ENCODE measurements at places on chromosomes 16 and 17.

DNA sequence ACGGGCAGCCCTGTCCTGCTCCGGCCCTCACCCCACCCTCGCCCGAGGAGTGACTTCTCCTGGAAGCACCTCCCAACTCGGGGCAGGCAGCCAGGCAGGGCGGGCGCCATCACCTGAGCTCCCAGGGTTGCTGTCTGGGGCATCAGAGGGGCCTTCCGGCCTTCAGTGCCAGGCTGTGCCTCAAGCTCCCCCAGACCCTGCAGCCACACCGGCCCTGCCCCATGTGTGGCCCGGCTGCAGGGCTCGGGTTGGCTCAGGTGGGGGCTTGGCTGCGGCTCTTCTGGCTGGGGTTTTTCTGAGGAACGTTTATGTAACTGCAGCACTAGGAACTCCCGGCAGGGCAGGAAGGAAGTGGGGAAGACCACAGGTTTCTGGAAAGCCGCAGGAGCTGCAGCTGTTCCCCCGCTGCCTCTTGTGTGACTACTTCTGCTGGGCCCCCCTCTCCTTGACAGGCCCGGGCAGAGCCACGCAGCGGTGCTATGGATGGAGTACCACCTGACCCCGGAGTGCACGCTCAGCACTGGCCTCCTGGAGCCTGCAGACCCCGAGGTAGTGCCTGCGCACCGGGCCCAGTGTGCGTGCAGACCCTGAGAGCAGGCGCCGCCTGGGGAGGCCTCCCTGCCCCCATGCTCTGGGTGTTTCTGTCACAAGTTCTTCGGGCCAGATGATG is 45.6 kb downstream of the PRMT7 start:
- DNase-seq = peak; percentile 12

DNA sequence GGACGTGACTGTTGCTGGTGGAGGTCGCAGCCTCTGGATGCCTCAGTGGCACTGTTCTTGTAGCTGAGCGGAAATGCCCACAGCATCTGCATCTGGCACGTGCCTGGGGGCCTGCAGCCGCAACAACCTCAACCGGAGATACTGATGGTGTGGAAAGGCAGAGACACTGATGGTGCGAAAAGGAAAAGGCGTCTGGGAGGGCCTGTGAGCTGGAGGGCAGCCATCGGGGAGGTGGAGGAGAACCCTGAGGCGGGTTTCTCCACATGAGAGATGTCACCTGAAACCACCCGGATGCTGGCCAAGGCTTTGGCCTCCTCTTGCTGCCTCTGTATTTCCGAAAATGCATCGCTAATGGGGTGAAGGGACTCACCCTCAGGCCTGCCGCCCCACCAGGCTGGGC is 284.8 kb upstream of the WSB1 start:
- DNase-seq = no peak

DNA sequence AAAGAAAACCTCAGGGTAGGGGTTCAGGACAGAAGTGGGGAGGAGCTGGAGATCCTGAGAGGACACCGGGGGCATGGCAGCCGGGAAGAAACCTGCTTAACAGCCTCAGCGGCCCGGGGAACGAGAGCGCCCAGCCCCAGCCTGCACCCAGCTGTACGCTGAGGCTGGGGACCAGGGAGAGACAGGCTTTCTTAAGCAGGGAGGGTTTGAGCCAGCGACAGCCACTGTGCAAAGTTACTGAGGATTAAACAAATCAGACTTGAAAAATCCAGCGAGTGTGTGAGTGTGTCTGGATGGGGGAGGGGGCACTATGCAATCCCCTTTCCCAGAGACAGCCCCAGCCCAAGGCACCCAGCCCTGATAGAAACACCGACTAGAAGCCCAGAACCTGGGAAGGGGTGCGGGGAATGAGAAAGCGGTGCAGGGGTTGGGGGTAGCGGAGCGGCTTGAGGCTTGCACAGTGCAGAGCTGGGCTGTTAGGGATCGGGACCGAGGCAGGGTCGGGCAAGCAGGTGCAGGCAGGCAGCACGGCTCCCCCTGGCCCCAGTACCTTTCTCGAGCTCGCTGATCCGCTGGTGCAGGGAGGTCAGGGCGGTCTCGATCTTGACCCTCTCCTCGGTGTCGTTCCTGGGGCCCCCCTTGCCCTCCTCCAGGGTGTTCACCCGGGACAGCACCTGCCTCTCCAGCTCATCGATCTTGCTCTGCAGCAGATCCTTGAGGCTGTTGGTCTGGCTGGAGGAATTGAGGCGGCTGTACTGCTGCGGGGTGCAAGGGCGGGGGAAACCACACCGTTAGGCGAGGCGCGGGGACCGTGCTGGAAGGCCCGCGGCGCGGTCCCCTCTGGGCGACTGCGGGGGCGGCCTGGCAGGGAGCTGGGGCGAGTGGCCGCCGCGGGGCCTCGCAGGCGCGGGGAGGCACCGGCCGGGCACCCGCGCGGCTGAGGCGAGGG is 1.2 kb downstream of the NPTX1 start:
- no peak for DNase-seq

DNA sequence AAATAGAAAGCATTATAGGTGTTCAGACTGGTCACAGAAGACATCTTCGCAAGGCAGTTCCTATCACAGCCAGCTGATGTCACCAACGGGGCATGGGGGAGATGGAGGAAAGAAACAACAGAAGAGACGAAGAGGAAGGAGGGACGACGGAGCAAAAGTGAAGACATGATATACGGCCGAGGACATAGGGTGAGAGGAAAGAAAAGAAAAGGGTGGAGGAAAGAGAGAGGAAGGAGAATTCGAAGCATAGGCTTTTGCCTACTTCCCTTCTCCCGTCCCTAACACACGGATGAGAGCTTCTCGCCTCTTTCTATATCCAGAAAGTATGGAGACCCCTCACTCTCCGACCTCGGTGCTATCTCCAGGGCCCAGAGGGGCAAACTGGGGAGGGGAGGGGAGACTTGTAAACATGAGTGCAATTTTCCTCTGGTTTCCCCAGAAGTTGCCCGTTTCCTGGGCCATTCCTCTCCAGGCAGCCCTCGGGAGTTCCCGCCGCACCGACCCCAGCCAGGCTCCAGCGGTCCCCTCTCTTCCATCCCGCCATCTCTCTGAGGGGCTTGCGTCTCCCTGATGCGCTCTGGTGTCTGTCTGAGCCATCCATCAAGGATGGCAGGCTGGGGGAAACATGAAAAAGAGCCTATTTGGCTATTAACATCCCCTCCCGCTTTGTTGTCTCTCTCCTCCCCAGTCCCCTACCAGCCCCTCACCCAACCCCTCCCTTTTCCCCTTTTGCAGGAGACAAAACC is 26.0 kb downstream of the COPZ2 start:
- peak; percentile 31 for DNase-seq

DNA sequence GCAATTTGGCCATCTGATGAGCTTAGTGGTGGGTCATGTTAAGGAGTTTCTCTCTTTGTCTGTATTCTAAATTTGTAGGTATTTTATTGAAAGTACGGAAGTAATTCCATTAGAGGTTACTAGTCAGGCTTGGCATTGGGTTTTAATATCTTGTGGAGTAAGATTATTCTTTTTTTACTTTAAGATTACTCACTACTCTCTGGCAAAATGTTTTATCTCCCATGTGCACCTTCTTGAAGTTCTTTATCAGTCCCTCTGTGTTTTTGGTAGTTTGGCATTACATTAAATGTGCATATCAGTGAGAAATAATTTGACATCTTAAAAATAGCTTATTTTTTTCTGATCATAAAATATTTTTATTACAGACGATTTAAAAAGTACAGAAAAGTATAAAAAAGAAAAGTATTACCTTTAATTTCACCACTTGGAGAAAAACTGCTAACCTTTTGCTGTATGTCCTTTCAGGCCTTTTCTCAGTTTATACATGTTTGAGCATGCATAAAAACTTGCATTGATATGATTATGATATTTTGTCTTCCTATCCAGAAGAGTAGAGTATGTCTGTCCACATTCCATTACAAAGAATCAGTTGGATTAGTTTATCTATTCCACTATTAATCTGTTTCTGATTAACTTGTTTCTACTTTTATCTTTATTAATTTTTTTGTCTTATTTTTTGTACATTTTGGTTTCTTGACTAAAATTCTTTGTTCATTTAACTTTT is 198.3 kb downstream of the SPECC1 start:
- no peak for DNase-seq

DNA sequence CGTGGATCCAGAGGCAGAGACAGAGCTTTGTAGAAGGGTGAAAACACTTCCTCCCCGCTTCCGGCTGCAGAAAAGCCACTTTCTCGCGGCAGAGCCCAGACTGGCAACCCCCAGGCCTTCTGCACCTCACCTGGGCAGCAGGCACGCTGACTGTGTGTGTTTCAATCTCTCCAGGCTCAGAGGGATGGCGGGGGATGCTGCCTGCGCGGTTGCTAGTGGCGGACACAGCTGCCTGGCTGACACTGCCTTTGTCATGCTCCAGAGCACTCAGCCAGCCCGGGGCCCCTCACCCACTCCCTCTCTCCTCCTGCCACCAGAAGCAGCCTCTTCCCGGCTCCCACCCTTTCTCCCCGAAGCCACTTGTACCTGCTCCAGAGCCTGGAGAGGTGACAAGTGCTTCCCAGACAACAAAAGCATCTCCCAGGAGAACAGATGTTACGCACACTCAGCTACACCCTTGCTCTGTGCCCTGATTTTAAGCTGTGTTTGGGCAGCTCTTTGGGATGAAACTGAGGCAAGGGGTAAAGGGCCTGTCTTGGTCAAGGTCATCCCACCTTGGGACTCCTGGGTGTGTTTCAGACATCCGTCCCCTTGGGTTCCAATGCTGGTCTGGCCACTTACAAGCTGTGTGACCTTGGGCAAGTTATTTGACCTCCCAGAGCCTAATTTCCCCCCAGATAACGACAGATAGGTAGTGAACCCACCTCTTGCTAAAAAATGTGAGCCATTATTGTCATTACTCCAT is 9.2 kb upstream of the GLIS2 start:
- no peak for DNase-seq

DNA sequence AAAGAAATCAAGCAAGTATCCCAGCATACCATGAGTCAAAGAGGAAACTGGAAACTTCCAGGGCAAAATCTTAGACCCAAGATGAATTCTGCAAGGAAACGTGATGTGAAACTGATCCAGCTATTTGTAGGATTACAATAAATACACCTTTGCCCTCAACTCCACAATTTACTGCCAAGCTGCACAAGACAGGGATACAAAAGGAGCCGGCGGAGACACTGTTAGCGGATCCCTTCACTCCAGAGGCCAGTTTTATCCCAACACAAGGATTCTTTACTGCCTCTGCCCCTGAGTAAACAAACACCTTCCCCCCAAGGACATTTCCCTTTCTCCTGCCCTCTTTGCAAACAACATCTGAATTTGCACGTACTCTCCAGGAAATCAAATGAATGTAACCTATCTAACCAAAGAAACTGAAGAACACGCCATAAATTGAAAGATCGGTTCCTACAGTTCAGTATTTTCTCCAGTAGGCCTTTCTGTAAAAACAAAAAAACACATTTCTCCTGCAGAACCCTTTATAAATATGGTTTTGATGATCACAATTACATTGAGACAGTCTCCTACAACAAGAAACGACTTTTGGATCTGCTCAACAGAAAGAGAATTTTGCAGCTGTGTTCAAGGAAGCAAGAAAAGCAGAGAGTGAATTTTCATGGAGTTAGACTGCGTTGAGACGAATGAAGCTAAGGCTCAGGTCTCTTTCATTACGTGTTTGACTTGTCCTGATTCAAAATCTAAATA is 1.4 kb upstream of the CBX2 start:
- peak; percentile 34 for DNase-seq

DNA sequence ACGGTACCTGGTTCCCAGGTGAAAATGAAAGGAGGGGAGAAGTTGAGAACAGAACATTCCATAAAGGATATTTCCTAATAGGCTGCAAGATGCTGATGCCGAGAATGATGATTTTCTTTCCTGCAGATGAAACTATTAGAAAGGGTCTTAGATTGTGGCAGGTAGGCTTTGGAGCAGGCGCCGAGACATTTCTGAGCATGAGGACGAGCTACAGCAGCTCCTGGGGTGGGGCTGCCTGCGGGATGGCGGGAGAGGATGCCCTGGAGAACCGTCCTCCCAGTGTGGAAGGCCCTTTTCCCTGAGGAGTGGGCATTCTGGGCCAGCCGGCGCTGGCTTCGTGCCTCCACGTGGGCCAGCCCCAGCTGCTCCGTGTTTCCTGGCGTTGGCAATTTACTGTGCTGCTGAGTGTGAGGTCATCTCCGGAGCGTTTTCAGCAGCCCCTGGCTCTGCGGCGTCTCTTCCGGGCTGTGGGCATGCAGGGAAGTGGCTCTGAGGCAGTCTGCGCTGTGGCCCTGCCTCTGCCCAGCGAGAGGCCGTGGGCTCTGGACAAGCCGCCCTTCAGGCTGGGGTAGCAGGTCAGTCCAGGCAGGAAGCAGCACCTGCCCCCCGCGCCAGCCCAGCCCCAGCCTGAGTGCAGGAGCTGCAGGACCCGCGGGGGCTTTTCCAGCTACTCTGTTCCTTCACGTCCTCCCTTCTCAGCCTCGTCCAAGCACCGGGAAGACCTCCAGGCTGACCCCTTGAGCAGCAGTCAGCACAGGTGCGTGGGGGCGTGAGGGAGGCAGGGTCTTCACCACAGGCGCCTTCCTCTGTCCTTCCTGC is 12.2 kb downstream of the ENGASE start:
- DNase-seq = peak; percentile 65

GRCh38 chr16:85880861-85881260 is 18.1 kb upstream of the IRF8 start:
- no peak for DNase-seq

- no peak for DNase-seq
These were observed 43.6 kb downstream of the NLRC5 start for GRCh38 chr16:57032931-57033330.

DNA sequence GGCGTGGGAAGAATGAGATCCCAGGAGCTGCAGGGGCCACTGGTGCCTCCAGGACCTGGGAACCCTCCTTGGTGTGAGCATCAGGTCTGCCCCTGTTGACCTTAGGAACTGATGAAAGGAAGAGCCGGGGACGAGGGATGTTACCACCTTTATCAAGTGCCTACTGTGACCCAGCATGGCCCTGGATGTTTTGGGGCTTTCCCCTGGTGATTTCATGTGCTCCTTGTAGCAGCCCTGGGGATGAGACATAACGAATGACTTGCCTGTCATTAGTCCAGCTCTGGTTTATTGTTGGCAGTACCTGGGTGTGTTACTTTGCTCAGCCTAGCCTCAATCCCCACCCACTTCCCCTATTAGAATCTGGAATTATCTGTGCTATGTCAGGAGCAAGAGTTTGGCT is 39.9 kb downstream of the WSCD1 start:
- DNase-seq = no peak

- no peak for DNase-seq
These were observed 111.3 kb downstream of the BANP start for GRCh38 chr16:88062341-88063210.

DNA sequence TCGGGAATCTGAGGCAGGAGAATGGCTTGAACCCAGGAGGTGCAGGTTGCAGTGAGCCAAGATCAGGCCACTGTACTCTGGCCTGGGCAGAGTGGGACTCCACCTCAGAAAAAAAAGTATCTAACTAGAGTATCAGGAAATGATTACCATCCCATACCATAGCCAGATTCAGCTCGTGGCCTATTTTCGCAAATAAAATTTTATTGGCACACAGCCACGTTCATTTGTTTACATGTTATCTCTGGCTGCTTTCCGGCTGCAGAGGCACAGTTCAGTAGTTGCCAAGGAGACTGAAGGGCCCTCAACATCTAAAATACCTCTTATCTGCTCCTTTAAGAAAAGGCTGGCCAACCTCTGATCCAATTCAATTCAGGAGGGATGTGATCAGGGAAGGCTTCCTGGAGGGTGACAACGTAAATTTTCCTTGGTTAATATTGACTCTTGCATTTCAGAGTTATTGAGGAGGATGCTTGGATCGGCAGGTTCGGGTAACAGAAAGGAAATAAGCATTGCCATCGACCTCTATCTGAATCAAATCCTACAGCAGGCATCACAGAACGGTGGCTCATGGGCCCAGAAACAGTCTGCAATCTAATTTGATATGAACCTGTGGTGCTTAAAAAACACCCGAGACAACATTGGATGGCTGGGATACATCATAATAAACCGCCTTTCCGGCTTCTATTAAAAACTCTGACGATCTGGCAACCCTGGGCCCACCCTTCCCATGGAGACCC is 73.8 kb downstream of the XYLT1 start:
- DNase-seq = peak; percentile 88
